ENCODE measurements at places on chromosomes 2 and 18.

DNA sequence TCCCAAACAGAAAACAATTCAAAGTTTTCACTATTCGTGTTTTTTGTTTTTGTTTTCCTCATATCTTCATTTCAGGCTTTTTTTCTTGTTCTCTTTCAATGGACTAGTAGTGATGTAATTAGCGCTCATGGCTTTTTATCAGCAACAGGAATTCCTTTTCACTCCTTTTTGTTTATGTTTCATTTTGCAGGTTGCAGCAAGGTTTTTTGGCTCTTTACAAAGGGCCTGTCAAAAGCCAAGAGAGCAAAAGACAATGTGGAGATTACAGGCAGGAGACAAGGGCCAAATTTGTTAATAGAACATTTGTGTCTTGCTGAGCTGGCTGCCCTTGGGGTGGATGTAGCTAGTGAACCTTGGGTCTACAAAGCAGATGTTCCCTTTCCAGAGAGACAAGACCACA, 467.4 kb upstream of the CDH20 start:
- DNase-seq, result no peak

- no peak for DNase-seq
Observed at GRCh38 chr18:55489034-55489986, 98.7 kb downstream of the TCF4 start.

DNA sequence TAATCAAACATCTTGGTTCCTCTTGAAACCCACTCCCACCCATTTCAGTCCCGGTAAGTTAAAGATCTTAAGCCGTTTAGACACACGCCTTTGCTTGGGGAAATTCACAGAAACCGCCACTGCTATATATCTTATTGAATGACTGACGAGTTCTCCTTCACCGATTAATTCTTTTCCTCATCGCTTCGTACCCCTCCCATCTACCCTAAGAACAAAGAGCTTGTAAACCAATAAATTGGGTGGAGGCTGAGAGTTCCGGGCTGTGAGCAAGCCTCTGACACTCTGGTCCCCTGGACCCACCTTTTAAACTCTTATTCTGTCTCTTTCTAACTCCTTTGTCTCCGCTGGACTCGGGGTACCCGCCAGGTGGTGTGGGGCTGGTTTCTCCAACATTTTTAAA, 30.6 kb downstream of the TMEM131 start:
- DNase-seq, result no peak

- DNase-seq, result no peak
Observed at GRCh38 chr2:144711630-144712549, 192.0 kb upstream of the ZEB2 start.

DNA sequence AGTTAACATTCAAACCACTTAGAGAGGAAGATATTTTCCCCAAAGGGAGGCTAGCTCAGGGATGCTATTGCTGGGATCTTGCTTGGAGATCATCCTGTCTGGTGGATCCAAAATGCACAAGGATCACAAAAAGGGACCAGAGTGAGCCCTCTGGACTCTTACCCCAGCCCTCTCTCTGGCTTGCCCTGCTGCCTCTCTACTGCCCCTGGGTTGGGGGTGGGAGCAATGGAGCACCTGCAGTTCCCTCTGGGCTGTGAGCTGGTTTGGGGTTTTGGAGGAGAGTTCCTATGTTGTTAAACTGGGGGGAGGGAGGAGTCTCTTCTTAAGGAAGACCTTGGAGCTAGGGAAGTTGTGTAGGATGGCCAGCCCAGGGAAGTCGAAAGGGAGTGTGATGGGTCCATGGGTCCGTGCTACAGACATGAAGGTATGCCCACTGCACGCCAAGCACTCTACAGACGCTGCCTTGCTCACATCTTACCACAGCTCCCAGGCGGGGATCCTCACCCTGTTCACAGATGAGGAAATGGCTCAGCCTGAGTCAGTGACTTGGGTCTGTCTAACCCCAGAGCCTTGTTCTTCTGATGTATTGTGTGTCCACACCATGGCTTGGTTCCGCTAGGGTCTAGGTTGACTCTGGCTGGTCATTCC, 3.8 kb downstream of the LBH start:
- DNase-seq, result no peak

- DNase-seq, result no peak
Observed at GRCh38 chr2:54720563-54720962, 2.9 kb upstream of the EML6 start.

- DNase-seq, result no peak
Observed at GRCh38 chr18:42310956-42311355, 355.9 kb downstream of the PIK3C3 start.

GRCh38 chr2:238684362-238685326, 163.2 kb upstream of the TWIST2 start:
- no peak for DNase-seq

GRCh38 chr2:133515271-133515670, 53.0 kb downstream of the NCKAP5 start:
- no peak for DNase-seq

GRCh38 chr2:150907466-150907865, 354.2 kb downstream of the RBM43 start:
- no peak for DNase-seq

DNA sequence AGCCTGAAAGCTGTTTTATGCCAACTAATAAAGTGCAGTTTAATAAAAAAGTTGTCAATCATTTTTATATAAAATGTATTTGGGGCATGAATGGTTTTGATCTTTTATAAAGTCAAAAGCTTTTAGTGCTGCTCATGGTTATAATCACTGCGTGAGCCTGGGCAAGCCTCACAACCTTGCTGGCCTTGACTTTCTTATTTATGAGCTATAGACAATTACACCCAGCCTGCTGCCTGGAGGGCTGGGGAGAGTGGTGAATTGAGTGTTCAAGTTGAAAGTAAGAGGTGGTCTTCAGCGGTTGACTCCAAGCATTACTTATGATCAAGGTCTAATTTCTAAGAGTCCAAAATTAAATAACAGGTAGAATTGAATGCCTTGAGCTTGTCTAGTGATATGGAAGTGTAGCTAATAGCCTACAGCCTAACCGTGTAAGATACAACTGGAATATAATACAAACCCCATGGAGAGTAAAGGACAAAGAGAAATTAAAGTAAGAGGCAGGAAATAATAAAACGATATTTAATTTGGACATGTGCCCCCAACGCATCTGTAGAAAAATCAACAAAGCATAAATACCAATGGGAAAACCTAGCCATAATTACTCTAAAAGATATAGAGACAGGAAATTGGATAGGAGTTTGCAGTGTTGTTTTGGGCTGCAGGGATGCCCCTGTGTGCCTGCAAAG, 106.0 kb upstream of the CYP1B1 start:
- DNase-seq, result no peak

DNA sequence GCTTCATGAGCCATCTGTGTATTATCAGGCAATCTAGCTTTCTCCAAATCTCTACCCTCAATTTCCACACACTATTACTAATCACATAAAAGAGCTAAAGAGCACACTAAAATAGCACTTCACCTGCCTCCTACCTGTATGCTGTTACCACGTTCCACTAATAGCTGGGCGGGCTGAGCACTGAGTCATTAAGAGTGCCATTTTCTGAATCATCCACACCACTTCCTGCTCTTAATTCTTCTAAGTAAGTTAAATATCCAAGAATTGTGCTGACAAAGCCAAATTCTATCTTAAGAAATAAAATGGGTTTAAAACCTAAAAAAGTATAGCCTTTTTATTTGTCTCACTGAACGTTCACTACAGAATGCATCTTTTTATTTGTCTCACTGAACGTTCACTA, 35.7 kb downstream of the NOL10 start:
- no peak for DNase-seq

DNA sequence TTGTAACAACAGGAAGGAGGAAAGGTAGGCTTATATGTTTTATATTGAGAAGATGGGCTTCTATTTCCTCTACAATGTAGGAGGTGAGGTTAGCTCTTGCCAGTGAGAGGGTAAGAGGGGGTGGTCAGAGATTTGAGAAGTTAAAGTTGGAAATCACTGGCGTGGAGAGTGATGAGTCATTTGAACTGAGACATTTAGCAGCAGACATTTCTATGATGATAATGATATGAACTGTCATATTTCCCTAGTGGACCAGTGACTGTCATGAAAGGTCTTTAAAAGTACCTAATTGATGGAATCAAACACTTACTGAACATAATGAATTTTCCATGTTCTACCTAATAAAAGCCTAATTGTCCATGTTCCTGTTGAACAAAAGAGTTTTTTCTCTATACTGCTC, 126.1 kb downstream of the FAM161A start:
- no peak for DNase-seq

DNA sequence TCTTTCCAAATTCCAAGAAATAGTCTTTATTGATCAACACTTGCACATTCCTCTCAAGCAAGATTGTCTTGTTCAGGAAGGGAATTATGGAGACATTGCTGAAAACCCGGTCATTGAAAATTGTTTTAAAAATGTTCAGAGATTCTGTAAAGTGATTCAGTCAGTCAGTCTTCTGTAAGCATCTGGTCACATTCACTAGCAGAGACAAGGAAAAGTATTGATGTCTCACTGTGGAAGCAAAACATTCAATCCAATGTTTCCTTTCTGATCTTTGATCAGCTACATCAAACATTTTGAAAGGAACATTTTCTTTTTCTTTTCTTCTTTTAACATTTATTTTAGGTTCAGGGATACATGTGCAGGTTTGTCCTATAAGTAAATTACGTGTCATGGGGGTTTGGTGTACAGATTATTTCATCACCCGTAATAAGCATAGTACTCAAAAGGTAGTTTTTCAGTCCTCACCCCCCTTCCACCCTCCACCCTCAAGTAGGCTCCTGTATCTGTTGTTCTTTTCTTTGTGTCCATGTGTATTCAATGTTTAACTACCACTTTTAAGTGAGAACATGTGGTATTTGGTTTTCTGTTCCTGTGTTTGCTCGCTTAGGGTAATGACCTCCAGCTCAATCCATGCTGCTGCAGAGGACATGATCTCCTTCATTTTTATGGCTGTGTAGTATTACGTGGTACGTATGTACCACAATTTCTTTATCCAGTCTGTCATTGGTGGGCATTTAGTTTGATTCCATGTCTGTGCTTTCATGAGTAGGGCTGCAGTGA, 61.2 kb downstream of the CTNNA2 start:
- DNase-seq, result no peak
